Fibroblast of skin of left biceps (primary cell): ENCODE measurements at places on chromosomes 7 and 10.

GRCh38 chr7:116679500-116679899, 7.5 kb downstream of the MET start:
- no peak for DNase-seq

DNA sequence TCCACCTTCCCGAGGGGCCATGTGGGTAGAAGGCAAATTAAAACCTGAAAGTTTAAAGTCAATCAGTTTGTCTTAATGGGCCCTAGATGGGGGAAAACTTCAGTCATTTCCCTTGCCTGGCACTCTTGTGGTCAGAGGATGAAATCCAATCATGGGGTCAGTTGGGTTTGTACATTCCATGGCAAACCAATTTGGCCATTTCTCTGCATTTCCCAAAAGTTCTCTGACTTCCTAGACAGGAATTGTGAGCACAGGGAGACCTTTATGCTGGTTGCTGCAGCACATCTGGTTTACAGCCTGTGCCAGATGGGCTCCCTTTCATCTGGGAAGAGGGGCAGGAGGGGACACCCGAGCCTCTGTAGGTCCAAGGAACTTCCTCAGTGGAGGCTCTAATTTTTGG, 113.0 kb downstream of the CYP26A1 start:
- no peak for DNase-seq

GRCh38 chr7:98281757-98282606, 496 bp downstream of the BRI3 start:
- DNase-seq = no peak

- DNase-seq = no peak
Measured at GRCh38 chr7:155584763-155585531, 38.6 kb upstream of the CNPY1 start.

- no peak for DNase-seq
Measured at GRCh38 chr10:13567030-13567429, 19.7 kb upstream of the PRPF18 start.

DNA sequence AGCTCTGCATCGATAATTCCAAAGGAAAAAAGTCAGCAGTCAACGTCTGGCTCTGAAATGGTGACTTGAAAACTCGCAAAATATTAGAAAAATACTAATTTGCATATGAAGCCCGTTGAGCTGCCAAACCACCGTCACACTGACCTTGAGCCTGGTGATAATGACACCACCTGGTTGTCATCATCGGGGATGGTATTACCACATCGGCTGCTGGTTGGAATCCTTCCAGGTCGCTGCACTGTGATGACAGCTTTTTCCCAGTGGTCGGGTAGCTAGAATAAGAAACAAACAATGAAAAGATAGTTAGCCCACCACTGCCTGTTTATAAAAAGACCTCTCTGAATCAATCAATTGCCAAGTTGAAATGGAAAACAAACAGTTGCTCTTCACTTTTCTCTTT, 41.6 kb downstream of the LAMB1 start:
- DNase-seq = no peak

DNA sequence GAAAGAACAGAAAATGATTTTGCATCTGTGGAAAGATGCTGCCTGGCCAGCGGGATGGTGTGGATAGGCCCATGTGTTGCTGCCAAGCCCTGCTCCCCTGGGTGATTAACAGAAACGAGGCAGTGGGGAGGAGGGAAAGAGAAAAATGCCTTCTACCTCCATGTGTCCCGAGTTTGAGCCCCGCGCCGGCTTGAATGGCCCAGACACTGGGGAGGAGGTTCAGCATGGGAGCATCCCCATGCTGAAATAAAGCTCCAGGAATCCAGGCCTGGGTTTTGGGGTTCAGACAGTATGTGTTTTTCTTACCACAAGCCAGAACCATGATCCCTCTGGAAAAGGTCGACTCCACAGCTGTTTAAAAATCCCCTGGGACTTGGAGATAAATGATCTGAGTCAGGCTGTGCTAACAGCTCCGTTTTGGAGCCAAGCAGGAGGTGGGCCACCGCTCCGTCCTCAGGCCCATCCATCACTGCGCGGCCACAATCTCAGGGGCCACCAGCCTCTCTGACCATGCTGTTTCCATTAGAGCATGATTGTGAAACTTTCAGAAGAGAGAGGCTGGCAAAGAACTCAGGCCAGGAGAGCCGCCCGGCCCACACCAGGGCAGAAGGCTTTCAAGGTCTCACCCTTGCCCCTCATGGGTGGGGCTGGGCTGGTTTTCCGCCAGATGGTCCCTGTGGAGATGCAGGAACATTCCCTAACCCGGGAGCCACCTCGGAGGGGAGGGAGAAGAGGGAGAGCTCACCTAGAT, 299.7 kb downstream of the ZEB1 start:
- peak; percentile 93 for DNase-seq

GRCh38 chr10:113953505-113954272, 90.0 kb upstream of the ADRB1 start:
- no peak for DNase-seq

DNA sequence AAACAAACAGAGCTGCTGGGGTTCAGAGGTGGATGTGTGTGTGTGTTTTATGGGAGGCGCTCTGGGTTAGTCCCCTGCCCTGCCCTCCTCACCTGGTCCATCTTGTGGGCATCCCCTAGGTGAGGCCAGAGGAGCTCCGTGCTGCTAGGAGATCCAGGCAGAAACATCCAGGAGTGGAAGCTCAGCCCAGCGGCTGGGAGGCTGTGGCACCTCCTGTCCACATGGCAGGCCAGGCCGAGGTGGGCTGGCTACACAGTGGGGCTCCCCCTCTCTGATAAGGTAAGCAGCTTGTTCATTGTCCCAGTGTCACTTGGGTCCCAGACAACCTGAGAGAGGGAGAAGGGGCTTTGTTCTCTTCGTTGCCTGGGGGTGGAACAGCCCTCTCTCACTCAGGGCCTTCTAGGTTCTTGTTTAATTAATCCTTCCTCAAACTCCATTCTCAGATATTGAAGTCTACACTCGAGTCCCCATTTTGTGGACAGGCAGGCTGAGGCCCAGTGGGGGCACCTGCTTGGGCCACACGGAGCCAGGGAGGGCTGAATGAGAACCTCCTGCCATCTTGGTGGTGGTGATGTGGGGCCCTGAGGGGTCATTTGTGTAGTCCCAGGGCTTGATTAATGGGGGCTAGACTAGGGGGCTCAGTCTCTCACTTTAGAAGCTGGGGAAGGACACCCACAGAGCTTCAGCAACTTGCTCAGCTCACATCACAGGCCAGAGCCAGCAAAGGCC, 216.8 kb upstream of the GPR26 start:
- no peak for DNase-seq

- no peak for DNase-seq
Measured at GRCh38 chr7:18975276-18975675, 142.2 kb downstream of the TWIST1 start.
